WTC11 (cell line): ENCODE measurements at places on chromosomes 3 and 15.

DNA sequence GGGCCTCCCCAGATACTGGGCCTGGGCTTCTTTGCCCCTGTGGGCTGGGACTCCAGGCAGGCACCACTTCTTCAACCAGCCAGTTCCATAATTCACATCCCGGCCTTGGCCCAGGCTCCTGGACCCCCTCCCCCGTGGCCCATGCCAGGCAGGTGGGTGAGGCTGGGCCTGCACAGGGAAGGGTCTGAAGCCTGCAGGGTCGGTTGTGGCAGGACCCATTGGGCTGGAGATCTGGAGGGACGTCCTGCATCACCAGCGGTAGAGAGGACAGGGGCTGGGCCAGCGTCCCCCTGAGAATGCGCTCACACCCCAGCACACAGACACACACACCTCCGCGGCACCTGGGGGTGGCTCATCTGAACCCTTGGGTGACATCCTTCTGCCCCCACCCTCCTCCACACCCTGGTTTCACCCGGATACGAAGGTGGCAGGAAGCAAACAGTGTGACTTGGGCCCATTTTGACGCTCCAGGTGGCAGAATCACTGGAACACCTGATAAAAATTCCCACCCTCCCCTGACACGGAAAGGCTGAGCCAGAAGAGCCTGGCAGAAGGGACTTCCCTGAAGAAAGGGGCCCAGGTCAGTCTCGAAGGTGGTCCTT, 15.4 kb downstream of the ZDHHC19 start:
- DNase-seq: no peak

- no peak for DNase-seq
Measured at GRCh38 chr3:41276191-41276590, 76.9 kb downstream of the CTNNB1 start.

GRCh38 chr3:71250026-71250425, 333.5 kb downstream of the FOXP1 start:
- DNase-seq: no peak

- DNase-seq: peak; percentile 83
Measured at GRCh38 chr15:29668120-29668602, 154.1 kb downstream of the TJP1 start.

DNA sequence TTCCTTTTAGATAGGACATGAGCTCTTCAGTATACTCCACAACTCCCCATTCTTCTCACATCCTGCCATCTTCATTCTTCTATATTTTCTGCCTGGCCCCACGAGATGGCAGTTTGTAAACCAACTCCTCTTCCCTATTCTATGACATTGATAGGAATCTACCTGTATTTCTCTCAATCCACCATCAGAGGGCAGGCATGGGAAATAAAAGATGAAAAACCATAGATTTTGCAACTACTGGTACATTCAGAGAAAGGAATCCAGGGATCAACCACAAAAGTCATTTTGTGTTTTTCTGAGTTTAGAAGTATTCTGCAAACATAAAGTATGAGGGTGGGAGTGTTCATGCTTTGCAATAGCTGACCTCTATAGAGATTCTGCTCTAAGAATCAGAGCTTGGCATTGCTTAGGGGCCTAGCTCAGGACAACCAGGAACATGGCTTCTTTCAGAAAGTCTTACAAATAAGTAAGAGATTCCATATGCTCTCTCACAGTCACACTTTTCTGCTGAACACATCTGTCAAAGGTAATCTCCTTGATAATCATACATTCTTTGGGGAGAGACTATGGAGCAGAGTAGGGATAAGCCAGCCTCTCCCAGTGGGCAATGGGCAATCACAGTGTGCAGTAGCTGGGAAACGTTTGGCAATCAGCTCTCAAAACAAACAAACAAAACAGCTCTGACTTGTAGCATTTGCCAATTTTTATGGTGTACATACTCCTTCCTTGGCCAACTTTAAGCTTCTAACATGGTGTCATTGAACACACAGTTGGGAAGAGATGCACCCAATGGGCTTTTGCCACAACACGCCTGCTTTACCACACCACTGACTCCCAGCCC, 43.1 kb upstream of the SLC25A36 start:
- DNase-seq: no peak

GRCh38 chr3:51959651-51960050, 4.5 kb downstream of the GPR62 start:
- no peak for DNase-seq

DNA sequence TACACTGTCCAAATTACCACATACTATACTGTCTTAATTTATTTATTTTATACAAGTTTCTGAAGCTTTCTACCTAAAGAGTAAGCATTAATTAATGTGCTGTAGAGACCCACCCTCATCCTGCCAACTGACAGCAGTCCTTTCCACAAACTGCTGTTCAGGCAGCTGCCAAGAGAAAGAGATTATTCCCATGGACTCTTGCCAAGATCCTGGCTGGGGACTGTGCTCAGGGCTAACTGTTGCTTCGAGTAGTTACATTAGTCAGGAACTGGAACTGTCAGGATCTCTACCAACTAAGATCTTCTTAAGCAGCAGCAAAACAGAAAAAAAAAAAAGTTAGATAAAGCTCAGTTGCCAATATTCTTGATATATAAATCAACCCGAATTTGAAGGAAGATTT, 398.8 kb downstream of the MECOM start:
- no peak for DNase-seq

DNA sequence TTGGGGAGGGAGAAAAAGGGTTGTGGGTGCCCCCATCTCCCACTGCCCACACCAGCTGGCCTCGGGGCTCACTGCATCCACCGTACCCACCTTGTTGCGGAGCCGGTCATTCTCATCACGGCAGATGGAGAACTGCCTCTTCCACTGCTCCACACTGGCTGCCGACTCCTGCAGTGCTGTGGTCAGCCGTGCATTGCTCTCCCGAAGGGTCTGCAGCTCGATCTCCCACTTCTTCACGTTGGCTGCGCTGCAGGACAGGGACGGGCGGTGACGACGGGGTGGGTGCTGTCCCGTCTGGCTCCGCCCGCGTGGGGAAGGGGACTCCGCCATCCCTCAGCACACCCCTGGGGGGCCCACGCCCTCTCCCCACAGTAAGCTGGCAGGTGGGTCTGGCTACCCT, 45.1 kb downstream of the WHAMM start:
- DNase-seq: no peak

- DNase-seq: no peak
Measured at GRCh38 chr3:141663993-141664392, 74.1 kb upstream of the RNF7 start.

- no peak for DNase-seq
Measured at GRCh38 chr3:18044971-18045880, 302.8 kb upstream of the TBC1D5 start.

DNA sequence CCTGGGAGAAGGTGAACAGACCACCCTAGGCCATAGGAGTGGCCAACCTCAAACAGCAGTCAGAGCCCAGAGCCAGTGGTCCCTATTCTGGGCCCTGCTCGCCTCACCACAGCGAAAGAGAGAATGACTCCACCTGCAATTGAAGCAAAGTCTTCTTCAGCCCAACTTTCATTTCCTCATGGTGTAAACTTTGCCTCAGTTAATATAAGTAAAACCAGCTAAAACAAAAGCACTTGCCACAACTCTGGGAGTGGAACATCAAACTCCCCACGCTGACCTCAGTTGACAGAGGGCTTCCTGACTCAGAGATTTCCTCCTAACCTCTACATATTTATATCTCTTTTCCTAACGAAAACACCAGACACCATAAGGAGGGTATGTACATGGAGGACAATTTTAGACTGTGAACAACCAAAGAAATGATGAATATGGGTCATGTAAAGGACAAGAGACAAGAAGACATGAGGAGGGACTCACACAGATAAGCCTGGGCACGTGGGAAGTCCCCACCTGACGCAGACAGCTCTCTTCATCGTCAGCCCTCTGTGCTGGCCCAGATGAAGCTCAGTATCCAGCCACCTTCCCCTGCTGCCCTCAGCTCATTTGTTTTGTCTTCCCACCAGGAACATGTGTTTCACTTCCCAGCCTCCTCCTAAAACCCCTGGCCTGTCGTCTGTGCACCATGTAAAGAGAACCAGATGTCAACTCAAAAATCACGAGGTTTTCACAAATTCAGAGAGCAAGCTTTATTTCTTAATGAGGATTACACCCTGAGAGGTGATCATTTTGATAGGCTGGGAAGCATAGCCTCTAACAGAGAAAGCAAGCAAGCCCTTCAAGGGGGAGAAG, 140.9 kb downstream of the KCNMB2 start:
- no peak for DNase-seq

DNA sequence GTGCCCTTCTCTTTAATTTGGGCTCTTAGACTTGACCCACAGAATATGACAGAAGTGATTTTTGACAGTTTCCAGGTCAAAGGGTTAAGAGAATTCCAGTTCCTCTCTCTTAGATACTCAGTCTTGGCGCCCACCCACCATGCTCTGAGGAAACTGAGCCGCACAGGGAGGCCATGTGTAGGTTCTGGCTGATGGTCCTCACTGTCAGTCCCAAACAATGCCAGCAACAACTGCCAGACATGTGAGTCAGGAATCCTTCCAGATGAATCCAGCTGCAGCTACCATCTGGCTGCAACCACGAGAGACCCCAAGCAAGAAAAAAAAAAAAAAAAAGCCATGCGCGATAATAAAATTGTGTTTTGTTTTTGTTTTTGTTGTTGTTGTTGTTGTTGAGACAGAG, 326.6 kb downstream of the MAGI1 start:
- no peak for DNase-seq

DNA sequence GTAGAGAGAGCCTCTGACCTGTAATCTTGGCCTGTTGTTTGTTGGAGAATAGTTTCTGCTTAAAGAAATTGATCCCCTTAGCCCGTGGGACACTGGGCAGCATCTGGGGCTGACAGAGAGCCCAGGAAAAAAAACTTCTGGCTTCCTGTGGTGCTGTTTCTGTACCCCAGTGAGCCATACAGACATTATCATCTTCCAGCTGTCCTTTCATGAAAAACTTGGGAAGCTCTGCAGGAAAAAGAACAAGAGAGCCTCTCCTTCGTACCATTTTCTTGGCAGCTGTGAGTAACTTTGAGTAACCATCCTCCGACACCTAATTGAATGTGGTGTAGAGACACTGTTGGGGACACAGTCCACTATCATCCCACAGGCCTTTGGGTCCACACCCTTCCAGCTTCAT, 333.0 kb downstream of the SHQ1 start:
- DNase-seq: no peak

GRCh38 chr3:14871456-14872200, 52.9 kb downstream of the FGD5 start:
- no peak for DNase-seq

DNA sequence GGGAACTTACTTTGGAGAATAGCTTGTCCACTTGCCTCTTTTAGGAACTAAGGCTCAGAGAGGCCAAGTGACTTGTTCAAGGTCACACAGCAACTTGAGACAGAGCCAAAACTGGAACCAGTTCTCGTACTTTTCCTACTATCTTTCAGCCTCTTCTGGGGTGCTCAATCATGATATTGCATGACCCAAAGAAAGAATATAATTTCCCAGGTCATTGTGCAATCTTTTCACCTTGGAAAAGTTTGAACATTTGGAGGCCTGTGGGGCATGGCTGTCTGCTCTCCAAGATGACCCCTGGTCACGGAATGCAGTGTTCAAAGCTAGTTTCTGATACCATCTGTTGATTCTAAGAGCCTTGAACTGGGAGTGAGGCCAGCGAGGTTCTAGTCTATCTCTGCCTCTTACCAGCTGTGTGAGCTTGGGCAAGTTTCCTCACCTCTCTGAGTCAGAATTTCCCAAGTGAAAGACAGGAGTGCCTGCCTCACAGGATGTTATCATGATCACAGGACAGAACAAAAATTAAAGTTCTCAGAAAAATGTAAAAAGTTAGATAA, 89.7 kb downstream of the BDH1 start:
- no peak for DNase-seq

DNA sequence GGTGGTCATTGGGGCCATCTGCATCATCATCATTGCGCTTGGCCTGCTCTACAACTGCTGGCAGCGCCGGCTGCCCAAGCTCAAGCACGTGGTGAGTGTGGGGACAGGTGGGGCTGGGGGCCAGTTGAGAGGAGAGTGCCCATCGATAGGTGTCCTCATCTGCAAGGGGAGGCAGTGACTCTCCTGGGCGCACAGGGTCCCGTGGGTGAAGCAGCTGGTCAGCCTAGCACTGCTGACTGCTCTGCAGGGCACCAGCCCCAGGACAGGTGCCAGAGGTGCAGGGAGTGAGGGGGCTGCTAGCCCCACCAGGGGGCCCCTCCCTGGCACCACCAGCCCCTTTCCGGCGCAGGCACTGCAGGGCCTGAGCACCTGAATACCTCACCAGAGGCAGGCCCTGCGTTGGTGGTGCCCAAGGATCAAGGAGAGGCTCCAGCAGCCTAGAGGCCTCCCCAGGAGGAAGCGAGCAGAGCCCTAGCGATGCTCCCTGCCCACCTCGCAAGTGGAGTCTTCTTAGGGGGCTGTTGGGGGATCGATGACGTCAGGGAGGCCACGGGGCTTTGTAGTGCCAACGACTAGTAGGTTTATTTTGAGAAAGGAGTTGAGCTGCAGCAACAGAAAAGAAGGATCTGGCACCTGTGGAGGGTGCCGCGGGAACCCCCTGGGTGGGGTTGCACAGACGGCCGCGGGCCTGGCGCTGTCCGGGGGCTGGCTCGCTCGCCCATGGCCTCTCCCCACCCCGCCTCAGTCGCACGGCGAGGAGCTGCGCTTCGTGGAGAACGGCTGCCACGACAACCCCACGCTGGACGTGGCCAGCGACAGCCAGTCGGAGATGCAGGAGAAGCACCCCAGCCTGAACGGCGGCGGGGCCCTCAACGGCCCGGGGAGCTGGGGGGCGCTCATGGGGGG, 976 bp upstream of the ABTB1 start:
- no peak for DNase-seq
